ENCODE measurements at places on chromosomes 5 and 9.

DNA sequence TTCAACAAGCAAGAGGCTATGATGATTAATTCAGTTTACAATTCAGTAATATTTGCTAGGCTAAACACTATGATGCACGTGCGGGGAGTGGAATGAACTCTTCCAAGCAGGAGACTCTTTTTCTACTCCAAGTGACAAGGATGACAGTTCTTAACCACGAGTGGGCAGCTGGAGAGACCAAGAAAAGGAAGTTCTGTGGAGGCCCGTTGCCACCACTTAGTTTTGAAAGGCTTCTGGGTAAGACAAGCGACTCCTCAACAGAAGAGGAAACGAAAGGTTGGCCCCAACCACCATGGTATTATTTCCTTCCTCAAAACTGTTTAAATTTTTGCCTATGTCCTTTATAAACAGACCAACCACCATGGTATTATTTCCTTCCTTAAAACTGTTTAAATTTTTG lies 2.8 kb downstream of the DCAF12 start:
- no peak for DNase-seq

GRCh38 chr5:149808264-149808982 lies 78.3 kb downstream of the PPARGC1B start:
- no peak for DNase-seq

DNA sequence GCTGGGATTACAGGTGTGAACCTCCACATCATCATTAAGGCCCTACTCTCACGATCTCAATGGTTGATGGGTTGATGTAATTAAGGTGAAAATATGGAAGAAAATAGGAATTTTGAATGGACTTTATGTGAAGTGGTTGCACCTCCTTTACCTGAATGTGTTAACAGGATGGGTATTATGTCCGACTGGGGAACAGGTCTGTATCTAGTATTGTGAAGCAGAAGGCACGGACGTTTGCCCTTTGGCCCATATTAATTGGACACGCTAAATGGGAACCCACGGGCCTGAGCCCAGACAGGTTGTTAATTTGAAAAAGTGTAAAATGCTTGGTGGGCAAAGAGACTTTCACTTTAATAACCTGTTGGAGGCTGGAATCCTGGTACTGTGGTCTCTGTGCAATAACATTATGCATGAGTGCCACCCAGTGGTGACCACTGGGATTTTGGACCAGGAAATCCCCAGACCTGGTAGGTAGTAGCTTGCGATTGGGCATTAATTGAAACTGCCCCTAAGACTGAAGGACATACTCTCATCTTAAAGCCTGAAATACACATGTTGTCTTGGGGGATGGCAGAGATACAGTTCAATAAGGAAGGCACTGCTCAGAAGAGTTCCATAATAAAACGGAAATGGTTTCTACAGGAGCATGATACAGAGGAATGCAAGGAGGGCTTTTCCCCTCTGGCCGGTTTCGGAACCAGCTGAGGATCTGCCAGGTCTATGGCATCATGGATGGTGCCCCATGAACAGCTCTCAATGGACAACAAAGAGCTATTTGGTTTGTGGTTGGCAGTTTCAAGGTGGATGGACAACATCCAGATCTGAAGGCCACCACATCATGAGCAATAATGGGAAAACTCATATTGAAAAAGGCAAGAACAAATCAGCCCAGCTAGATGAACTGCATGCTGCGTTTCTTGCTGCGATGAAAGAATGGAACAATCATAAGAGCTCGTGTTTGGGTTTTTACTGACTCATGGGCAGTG lies 26.2 kb upstream of the BICD2 start:
- peak; percentile 91 for DNase-seq

DNA sequence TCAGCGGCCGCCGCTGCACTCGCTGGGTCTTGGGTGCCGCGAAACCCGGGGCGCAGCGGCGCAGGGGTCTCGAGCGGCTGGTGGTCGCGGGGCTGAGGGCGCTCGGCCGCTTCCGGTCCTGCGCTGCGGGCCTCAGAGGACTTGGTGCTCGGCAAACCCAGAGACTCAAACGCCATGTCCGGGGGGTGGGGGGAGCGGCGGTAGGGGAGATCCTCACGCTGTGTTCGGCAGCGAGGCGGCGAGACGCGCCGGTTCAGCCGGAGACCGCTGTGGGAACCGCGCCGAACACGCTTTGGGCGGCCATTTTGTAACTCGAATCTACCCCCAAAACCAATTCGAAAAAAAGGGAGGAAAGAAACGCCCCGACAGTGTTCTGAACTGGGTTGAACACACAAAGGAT lies 317.5 kb upstream of the CDH18 start:
- DNase-seq: no peak
